ENCODE measurements at places on chromosomes 12 and 14.

- DNase-seq: no peak
Measured at GRCh38 chr14:54562334-54562733, 4.6 kb upstream of the SAMD4A start.

- no peak for DNase-seq
Measured at GRCh38 chr12:12718381-12718759, 1.2 kb downstream of the CDKN1B start.

DNA sequence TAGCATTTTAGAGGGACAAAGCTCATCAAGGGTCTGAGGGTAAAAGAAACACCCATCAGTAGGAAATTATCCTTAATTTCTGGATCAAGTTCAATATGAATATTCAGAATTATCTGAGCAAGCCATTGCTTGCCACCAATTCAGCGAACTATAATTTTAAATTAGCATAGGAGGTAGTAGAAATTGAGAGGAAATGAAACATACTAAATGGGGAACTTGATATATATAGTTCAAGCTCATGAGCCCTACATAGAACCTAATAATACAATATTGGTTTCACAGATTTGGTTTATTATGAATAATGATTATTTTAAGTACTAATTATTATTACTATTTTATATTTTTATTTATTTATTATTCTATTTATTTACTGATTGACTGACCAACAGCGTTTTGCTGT, 42.1 kb upstream of the GXYLT1 start:
- DNase-seq: no peak

DNA sequence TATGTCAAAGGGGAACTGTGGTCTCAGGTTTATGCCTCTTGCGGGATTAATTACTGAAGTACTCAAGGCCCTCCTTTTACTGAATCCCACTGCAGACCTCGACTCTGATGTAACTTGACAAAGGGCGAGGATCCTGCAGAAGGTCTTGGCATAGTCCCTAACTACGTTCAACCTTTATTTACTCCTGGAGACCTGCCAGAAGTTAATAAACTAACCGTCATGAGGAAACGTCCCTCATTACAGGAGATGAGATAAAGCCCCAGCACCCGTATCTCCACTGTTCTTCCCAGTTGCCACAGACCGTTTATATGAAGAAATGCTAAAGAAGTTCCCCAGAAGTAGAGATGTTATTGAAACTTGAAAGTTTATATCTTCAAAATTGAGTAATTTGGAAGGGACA, 190.9 kb downstream of the ETV6 start:
- no peak for DNase-seq

- DNase-seq: no peak
Measured at GRCh38 chr12:28539691-28540323, 349.6 kb downstream of the CCDC91 start.

- no peak for DNase-seq
Measured at GRCh38 chr14:91290986-91291385, 46.5 kb upstream of the GPR68 start.

- no peak for DNase-seq
Measured at GRCh38 chr12:103884316-103884715, 43.3 kb upstream of the NT5DC3 start.
